Stimulated activated CD8-positive, alpha-beta memory T cell treated with anti-CD3 and anti-CD28 coated beads, Interleukin-7, amount 100 ng/mL, for 48 hours (primary cell): ENCODE measurements at places on chromosomes 2 and 18.
A peak's percentile ranks its signal among the peaks of the same experiment; 100 is the strongest.

DNA sequence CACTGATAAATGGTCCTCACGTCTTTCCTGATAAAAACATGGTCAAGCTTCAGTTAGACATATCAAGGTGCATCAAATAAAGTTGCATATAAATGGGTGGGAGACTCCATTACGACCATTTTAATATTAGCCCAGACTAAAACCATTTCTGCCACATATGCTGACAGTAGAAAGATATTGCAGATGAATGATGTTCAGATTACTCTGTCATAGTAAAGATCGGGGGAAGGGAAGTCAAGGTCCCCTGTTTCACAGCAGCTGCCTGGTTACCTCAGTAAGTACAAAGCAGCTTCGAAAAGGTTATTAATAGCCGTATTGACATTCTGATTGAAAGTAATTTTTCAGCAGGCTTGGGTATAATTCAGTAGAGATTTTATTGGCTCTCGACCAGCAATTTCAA is 927.7 kb upstream of the CDH2 start:
- no peak for DNase-seq

- DNase-seq, result no peak
These were observed 149.3 kb downstream of the CSRNP3 start for GRCh38 chr2:165618806-165619205.

- no peak for DNase-seq
These were observed 12.5 kb upstream of the ATOH8 start for GRCh38 chr2:85741211-85741832.

GRCh38 chr18:50143294-50143693 is 51.7 kb downstream of the MYO5B start:
- DNase-seq, result no peak

- DNase-seq, result no peak
These were observed 165.3 kb downstream of the TNS1 start for GRCh38 chr2:217837530-217837929.

DNA sequence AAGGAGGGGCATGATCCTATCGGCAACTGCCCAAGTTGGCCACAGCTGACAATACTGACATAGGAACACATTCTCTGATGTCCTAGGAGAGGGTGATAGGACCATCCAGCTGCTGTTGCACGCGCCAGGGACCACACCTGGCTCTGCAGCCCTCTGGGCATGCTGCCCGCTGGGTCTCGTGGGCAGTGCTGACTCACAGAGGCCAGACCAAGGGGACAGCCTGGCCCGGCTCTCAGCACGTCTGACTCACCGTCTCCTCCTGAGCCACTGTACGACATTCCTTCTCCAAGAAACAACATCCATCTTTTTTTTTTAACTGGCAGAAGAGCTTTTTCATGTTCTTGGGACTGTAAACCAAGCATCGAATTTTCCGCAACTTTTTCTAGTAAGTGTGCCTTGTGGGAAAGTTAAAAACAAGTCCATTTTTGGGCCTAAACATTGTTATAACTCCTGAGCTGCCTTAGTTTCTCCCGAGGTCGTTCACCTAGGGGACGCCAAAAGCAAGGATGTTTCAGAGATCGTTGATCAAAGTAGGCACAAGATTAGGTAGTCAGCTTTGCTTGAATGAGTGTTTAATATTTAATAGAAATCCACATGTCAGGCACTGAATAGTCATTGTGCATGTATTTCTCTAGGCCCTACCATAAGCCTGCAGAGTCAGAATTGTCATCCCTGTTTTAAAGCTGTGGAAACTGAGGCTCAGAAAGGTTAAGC is 100.3 kb downstream of the TTC32 start:
- DNase-seq, result no peak

DNA sequence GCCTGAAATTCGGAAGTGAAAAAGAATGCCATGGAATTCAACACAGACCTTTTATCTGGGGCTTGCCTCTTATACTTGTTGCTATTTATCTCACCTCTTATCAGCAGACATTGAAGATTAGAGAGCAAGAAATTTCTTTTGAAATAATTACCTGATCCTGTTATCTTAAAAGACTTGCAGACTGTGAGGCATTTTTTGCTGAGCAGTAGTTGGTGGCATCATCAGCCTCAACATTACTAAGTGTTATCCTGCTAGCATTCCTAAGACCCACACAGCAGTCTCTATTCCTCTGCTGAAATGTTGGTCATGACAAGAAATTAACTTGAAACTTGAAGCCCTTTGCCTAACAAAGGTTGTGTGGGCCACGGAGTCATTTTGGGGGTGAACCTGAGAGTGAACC is 186.5 kb downstream of the TRIB2 start:
- no peak for DNase-seq

- DNase-seq, result no peak
These were observed 238.0 kb downstream of the PTPRM start for GRCh38 chr18:7805096-7805495.

DNA sequence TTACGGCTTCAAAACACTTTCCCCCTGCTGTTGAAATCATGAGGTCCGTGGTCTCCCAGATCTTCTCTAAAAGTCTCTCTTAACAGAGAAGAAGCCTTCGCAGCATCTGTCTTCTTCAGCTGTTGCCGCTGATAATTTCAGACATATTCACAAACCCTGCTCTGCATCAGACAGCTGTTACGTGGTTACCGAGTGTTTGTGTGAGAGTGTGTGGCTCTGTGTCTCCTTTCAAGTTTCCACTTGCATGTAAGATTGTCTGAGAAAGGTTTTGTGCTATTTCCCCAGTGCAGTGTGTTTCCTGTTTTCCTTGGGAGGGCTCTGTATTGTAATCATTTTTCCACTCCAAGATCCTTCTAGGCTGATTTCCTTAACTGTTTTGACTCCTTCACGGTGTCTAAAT is 32.8 kb downstream of the MAIP1 start:
- DNase-seq, result no peak

- no peak for DNase-seq
These were observed 17.7 kb upstream of the ACOXL start for GRCh38 chr2:110714452-110715224.

DNA sequence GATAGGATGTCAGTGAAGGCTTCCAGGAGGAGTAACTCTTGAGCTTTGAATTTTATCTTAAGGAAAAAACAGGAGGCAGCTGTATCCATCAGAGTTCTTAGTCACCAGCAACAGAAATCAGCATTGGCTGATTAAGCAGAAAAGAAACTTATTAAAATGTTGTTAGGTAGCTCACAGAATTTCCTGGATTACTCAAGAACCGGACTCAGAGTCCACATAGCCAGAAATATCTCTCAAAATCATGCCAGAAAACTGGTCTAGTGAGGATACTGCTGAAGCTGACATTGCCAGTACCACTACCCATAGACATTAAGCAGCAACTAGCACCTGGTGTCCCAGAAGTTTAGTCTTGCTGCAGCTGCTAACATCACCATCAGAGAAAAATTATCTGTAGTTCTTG is 10.1 kb upstream of the AFTPH start:
- no peak for DNase-seq

GRCh38 chr2:173979751-173980351 is 14.7 kb upstream of the SP3 start:
- no peak for DNase-seq

GRCh38 chr2:133264989-133265401 is 303.3 kb downstream of the NCKAP5 start:
- DNase-seq, result no peak

GRCh38 chr18:63271881-63272299 is 47.7 kb downstream of the BCL2 start:
- no peak for DNase-seq

DNA sequence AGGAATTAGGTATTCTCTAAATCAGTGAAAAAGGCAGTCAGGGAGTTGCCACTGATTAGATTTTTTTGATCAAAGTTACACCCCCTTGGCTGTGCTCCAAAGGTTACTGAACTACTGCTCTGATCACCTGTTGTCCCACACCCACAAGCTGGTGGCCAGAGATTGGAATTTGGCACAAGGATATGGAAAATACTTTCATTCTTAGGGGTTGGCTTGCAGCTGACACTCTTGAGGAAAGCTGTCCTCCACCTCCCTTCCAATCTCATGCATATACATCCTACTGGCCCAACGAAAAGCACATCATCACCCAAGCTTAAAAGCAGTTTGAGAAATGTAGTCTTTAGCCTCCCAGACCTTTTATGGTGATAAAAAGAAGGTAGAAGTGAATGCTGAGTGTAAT is 329.5 kb upstream of the CHAC2 start:
- DNase-seq, result no peak

GRCh38 chr2:144854596-144854995 is 334.7 kb upstream of the ZEB2 start:
- no peak for DNase-seq

- no peak for DNase-seq
These were observed 10.7 kb upstream of the TWSG1 start for GRCh38 chr18:9323750-9324445.

- DNase-seq, result no peak
These were observed 126.2 kb downstream of the PDE1A start for GRCh38 chr2:182300608-182301007.

DNA sequence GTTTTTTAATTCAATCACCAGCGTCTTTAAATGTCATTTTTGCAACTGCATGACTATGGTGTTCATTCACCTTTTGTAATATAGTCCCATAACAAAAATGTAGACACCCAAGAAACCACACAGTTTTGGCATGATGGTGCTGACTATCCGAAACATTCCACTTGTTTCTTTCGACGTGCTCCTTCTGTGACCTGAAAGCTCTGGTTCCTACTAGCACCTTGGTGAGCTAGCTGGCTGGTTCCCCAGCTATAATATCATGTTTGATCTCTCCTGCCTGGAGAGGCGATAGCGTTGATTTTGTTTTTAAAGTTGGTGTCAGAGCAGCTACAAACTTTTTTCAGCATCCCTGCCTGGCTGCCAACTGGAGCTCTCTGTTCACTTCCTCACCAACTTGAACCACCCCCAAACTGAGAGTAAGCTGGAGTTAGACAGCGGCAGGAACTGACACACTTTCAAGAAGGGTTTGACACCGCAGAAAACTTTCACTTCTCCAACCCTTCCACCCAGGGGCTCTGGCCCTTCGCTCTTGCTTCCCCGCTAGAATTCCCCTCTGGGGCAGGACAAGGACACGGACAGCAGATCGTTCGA is 1.1 kb downstream of the ATAD2B start:
- DNase-seq, result peak; percentile 50

DNA sequence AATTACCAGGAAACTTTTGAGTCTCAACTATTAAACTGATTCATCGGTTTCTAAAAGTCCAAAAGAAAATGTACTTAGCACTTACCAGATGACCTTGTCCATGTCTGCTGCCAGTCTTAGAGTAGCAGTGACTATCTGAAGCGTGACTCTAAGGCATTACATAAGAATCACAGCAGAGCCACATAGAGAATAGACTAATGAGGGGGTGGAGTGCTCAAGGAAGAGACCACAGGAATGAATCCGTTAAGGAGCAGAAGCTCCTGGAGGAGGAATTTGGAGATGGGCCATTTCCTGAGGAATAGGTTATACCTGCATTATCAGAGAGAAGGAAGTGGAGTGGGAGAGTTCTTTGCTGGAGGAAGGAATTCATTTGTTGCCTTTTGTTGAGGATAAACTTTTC is 116.0 kb downstream of the MAP3K20 start:
- DNase-seq, result no peak

GRCh38 chr2:39416140-39416539 is 20.9 kb downstream of the MAP4K3 start:
- no peak for DNase-seq
